ENCODE measurements at places on chromosomes 13 and 19. TPM values are rescaled to one million over a fixed set of nuclear protein-coding genes. Genes with fewer than 3 reads are reported as not detected.

GRCh38 chr13:80989747-80990146, 648.8 kb upstream of the SPRY2 start:
- no peaks in the 10 kb centered on the region for H3K36me3 ChIP-seq
- no peaks in the 10 kb centered on the region for H3K4me1 ChIP-seq
- H3K27me3 ChIP-seq: no peaks in the 10 kb centered on the region
- H3K4me3 ChIP-seq: no peak overlapping the region
- H3K27ac ChIP-seq: no peak overlapping the region

DNA sequence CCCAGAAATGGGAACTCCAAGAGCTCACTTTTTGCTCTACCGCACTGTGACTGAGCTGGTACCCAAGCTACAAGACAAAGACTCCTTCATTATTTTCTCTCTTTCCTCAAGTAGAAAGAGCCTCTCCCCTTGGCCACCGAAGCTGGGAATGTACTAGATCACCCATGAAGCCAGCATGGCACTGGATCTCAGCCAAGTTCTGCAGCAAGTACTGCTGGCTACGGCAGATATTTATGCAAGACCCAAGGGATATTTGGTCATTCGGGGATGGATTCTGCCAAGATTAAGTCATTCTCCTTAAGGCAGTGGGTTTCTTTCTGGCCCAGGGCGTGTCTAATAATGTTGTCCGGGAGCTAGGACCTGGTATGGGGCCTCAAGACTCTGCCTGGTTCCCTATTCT, 633.5 kb downstream of the SLITRK1 start:
- no peaks in the 10 kb centered on the region for H3K4me1 ChIP-seq
- no peak for DNase-seq

GRCh38 chr13:70784207-70784989, 676.1 kb upstream of the KLHL1 start:
- no peak overlapping the region for H3K4me3 ChIP-seq
- H3K4me1 ChIP-seq: no peaks in the 10 kb centered on the region
- H3K36me3 ChIP-seq: no peaks in the 10 kb centered on the region
- H3K27ac ChIP-seq: no peak overlapping the region
- DNase-seq: no peak
- no peaks in the 10 kb centered on the region for H3K27me3 ChIP-seq

DNA sequence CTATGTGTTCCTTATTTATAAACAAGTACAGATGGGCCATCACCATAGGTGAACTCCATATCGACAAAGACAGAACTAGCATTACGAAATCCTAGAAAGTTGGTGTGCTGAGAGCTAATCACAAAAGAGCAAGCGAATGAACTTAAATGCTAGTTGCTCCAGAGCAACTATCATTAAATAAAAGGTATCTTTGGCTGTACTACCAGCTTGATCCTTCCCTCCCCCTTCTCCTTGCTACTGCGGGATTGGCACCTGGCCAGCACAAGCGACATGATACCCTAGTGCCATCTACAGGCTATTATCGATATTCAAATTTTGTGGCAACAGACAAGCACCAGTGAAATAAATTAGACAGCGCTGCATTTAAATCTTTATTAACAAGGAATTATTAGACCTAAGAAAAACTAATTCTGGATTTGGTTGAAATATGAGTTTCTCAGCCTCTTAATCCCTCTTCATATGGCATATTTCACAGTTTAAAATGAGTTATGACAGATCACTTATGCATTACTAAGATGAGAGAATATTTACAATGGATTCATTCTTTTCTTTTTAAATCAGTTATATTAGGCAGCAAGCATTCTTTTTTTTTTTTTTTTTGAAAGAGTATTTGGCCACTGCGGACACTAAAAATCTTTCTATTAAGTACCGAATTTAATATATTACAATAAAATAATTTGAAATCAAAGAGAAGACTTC, 5.8 kb downstream of the PCDH9 start:
- DNase-seq: no peak
- no peak overlapping the region for H3K27ac ChIP-seq
- H3K4me1 ChIP-seq: no peaks in the 10 kb centered on the region
- H3K36me3 ChIP-seq: no peaks in the 10 kb centered on the region
- H3K4me3 ChIP-seq: no peak overlapping the region
- H3K27me3 ChIP-seq: peaks cover 2% of the 10 kb centered on the region

- H3K27me3 ChIP-seq: no peaks in the 10 kb centered on the region
- no peaks in the 10 kb centered on the region for H3K4me1 ChIP-seq
- 0 out of 2 replicates have a peak overlapping the region, but pooled peaks have one; percentile 24 for H3K27ac ChIP-seq
- no peaks in the 10 kb centered on the region for H3K36me3 ChIP-seq
- no peak overlapping the region for H3K4me3 ChIP-seq
- DNase-seq: no peak
These were observed 3.7 kb upstream of the FCER2 start for GRCh38 chr19:7705387-7706187.

DNA sequence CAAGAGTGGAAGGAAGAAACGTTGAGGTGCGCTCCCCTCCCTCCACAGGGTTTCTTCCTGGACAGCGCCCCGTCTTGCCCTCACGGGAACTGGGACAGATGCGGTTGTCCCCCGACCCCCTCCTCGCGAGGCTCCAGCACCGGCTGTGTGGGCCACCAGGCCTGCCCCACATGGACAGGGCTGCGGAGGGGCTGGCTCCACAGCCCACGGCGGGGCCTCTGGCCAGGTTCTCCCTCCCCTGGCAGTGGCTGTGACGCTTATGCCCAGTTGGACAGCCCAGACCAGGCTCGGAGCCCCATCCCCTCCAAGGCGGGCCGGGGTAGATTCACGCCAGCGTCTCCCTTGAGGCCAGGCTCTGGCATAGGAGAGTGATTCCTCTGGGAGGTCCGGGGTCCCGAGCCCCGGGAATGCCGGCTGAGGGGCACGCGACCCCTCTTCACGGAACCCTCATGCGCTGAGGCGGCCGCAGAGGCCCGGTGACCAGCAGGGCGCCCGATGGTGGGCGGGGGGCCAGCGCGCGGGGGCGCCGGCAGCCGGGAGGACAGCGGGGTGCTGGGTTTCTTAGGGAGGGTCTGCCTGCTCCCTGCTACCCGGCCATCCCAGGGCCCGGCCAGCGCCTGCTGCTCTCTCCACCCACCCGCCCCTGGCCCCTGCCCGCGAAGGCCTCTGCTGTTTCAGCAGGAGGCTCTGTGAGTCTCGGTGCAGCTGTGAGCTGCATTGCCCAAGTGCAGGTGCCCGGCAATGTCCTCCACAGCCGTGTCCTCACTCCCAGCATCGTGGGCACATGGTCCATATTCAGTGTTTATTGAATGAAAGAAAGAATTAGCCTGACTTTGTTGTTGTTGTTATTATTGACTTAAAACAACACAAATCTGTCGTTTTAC, 20.3 kb upstream of the GAS6 start:
- no peaks in the 10 kb centered on the region for H3K27me3 ChIP-seq
- DNase-seq: no peak

DNA sequence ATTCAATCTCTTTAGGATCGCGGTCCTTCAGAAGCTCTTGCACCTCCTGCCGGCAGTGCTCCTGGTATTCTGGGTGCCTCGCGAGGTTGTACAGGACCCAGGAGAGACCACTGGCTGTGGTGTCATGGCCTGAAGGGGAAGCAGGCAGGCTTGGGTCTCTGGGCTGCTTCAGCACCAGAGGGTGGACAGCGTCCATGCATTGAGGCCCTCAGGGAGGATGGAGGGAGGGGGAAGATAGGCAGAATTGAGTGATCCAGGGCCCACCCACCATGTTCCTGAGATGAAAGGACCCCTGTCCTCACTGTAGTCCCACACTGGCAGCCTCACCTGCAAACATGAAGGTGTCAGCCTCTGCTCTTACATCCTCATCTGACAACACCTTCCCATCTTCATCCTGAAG, 17.9 kb upstream of the OR10H5 start:
- H3K27ac ChIP-seq: no peak overlapping the region
- DNase-seq: no peak
- no peaks in the 10 kb centered on the region for H3K4me1 ChIP-seq
- no peaks in the 10 kb centered on the region for H3K36me3 ChIP-seq
- H3K4me3 ChIP-seq: no peak overlapping the region

IGFL1 gene
- total RNA-seq: not detected

ZNF229 gene
- total RNA-seq: 3.0 TPM

TMEM161A gene
- 47.8 TPM for total RNA-seq

TNFSF13B gene
- not detected for total RNA-seq

DACH1 gene
- 0.57 TPM for total RNA-seq

Measured in H1 (cell line).